Astrocyte (in vitro differentiated cells and primary cell): ENCODE measurements at places on chromosomes 16 and 17. TPM values are rescaled to one million over a fixed set of nuclear protein-coding genes. Genes with fewer than 3 reads are reported as not detected.
A peak's percentile ranks its signal among the peaks of the same experiment; 100 is the strongest.

- no peak for DNase-seq
Observed at GRCh38 chr17:20254541-20254940, 212.8 kb downstream of the LGALS9B start.

GRCh38 chr16:1209081-1209480, 16.0 kb downstream of the TPSG1 start:
- DNase-seq: no peak

DNA sequence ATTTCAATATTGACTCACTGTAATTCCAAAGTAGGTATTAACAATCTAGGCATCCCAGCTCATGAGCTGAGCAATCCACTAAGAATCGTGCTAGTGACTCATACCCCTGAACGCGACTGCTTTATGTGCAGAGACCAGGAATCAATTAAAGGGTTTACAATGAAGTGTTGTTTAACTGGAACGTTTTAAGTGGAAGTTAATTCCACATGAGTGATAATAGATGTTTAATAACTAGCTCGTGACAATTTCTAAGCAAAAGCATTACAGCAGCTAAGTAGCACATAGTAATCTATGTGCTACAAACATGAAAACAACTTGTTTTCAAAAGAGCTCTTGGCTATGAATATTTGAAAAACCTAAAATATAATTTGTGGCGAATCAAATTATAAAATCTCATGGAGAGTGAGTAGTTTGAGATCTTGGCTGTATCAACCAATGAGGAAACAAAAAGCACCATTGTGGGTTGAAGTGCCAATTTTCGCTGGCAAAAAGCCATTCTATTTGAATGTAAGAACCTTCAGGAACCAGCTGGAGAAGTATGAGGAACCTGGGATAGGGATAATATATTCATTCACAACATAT, 9.4 kb downstream of the GJC1 start:
- peak; percentile 94 for DNase-seq

GRCh38 chr16:64453646-64454045, 668.2 kb downstream of the CDH11 start:
- peak; percentile 24 for DNase-seq

GRCh38 chr16:5451641-5452040, 354.0 kb upstream of the EEF2KMT start:
- no peak for DNase-seq

- no peak for DNase-seq
Observed at GRCh38 chr17:38544839-38545209, 60.9 kb downstream of the SRCIN1 start.

- no peak for DNase-seq
Observed at GRCh38 chr16:51306886-51307595, 156.0 kb upstream of the SALL1 start.

- DNase-seq: no peak
Observed at GRCh38 chr16:6966925-6967324, 365.7 kb upstream of the RBFOX1 start.

TMEM235 gene
- total RNA-seq: not detected in 2 replicates

ADGRG1 gene
- 13.6 and 13.9 TPM in 2 replicates for total RNA-seq

KIFC3 gene
- total RNA-seq: 80.4 and 96.9 TPM in 2 replicates

ZG16 gene
- total RNA-seq: not detected in 2 replicates

KRTAP17-1 gene
- not detected in 2 replicates for total RNA-seq

NGFR gene
- total RNA-seq: 0.64 and 1.0 TPM in 2 replicates

TSR3 gene
- total RNA-seq: 60.1 and 63.3 TPM in 2 replicates

ASGR2 gene
- not detected in 2 replicates for total RNA-seq

TUFM gene
- 136 and 147 TPM in 2 replicates for total RNA-seq
